ENCODE measurements at places on chromosomes 3 and 15.

GRCh38 chr15:33226559-33227181, 32.2 kb upstream of the FMN1 start:
- DNase-seq, result no peak

DNA sequence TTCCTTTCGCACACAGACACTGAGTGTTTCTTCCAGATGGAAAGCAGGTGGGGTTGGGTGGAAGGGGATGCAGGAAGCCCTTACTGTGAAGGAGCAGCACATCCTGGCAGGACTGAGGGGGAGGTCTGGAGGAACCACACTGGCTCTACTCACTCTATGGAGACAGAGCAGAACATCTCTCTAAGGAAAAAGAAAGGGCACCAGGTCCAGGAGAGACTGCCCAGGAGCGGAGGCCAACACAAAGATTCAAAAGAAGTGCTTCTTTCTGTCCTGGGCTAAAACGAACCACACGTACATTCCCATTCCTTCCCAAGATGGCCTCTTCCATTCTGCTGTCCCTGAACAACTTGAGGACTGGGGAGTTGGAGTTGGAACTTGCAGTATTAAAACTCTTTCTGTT, 13.8 kb upstream of the VIPR1 start:
- no peak for DNase-seq

DNA sequence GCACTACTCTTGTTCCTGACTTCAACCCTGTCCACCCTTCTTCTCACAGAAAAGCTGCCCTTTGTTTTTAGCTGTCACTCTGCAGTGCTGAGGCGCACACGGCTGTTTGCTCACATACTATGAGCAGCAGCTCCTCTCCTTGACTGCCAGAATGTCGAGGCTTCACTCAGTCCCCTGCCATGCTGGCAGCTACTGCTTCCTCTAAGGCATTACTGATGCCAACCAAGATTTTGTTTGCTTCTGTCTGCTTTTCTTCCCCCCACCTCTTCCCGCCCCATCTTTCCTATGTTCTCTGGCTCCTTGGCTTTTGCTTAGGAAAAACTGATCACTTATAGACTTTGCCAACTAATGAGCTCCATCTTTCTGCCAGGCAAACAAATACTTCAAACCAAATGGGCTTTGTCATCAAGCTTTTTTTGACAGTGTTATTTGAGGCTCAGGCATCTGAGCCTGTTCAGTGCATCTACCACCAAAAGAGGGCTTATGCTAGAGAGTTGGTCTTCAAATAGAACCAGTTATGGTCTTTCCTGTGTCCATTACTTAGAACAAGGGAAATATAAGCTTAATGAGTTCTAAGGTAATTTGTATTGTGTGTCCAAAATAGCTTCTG, 81.0 kb downstream of the FBXL2 start:
- DNase-seq, result no peak

- no peak for DNase-seq
These were observed 339.9 kb upstream of the RGMA start for GRCh38 chr15:93428807-93429351.

- no peak for DNase-seq
These were observed 53.1 kb downstream of the PHC3 start for GRCh38 chr3:170128259-170128976.

- peak; percentile 88 for DNase-seq
These were observed 590 bp downstream of the POLR2H start for GRCh38 chr3:184361932-184362667.

DNA sequence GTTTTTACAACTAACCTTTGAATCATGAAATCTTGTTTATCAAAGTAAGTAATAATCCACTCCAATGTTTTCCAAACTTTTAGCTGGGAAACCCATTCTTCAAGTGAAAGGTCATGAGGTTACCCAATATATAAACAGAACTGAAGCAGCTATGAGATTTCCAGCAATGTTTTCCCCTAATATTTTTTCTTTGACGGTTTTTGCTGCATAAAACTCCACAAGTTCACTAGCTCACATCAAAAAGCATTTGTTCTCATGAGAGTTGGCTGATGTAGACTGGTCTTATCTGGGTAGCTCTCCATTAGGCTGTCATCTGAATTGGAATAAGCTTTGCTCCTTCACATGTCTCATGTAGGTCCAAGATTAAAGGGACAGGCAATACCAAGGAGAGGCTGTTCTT, 241.2 kb upstream of the LRRC3B start:
- DNase-seq, result no peak

GRCh38 chr3:175940881-175941280, 1081.7 kb downstream of the NAALADL2 start:
- peak; percentile 90 for DNase-seq

GRCh38 chr15:77033729-77034671, 36.9 kb downstream of the TSPAN3 start:
- no peak for DNase-seq

DNA sequence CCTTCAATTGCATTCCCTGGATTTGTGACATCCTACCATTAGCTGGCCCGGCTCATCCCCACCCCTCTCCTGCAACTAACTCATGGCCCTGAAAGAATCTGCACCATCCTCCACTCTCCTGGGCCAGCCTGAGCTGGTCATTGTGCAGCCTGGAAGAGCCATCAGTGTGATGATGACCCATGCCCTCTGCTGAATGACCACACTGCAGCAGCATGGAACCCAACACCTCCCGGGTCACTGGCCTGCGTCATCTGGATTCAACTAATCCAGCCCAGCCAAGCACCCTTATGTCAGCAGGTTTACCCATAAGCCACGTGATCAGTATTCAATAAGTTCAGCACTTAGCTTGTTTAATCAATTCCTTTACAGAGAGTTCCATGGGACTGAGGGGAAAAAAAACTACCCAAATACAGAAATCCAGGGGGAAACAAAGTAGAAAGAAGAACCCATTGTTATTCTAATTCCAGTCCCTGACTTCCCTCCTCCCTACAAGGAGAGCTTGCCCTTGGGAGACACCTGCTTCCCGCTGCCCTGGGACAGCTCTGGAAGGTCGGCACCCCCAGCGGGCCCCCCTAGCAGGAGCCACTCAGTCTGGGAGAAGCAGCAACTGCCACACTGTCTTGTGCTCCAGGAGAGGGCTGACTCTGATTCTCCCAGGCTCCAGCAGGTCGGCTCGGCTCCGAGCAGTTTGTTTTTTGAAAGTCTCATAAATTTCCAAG, 309.1 kb upstream of the TLE3 start:
- no peak for DNase-seq

DNA sequence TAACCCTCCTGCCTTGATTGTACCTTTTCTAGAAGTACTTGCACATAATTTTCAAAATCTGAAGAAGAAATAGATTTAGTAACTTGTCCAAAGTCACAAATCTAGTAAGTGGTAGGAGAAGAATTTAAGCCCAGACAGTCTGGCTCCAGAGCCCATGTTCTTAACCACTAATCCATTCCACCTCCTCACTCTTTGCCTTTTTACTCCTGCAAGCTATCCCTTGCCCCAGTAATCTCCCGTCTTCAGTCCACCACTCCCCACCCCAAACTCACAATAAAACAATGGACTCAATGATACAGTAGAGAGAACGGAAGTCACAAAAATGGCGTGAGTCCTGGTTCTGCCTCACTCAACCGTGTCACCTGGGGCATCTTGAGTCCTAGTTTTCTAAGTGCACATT, 48.7 kb downstream of the SETMAR start:
- DNase-seq, result no peak

GRCh38 chr3:190491533-190492054, 22.3 kb upstream of the IL1RAP start:
- no peak for DNase-seq

DNA sequence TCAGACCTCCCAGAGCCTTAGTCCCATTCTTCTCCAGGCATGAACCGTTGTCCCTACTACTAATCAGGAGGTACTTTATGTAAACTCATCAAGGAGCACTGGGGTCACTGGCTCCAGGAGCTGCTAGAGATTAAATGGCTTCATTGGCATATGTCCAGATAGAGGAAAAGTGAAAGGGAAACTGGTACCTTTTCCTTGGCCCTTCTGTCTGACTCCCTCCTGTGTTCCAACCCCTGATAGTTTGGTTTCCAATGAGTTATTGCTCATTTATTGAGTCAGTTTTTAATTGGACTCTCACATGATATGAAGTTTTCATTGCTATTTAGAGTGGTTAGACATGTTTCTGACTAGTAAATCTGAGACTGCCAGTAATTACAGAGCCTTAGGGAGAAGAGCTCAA, 130.5 kb upstream of the BFSP2 start:
- no peak for DNase-seq

- DNase-seq, result no peak
These were observed 69.3 kb upstream of the RPL35A start for GRCh38 chr3:197880491-197881269.

DNA sequence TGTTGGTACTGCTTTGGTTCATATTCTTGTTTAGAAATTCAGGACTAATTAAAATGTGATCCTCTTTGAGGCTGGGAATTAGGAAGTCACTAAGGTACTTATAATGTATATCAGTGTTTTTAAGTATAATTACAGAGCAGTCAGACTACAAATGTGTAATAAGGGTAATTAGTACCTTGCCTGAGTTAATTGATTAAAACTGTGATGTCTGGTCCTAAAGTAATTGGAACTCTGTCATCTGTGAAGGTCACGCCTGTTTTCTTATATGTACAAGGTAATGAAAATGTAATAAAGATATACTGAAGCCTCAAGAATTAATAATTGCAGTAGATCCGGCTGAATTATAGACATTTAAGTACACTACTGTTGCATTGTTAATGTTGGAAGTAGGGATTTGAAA, 32.8 kb downstream of the RIOX2 start:
- no peak for DNase-seq

DNA sequence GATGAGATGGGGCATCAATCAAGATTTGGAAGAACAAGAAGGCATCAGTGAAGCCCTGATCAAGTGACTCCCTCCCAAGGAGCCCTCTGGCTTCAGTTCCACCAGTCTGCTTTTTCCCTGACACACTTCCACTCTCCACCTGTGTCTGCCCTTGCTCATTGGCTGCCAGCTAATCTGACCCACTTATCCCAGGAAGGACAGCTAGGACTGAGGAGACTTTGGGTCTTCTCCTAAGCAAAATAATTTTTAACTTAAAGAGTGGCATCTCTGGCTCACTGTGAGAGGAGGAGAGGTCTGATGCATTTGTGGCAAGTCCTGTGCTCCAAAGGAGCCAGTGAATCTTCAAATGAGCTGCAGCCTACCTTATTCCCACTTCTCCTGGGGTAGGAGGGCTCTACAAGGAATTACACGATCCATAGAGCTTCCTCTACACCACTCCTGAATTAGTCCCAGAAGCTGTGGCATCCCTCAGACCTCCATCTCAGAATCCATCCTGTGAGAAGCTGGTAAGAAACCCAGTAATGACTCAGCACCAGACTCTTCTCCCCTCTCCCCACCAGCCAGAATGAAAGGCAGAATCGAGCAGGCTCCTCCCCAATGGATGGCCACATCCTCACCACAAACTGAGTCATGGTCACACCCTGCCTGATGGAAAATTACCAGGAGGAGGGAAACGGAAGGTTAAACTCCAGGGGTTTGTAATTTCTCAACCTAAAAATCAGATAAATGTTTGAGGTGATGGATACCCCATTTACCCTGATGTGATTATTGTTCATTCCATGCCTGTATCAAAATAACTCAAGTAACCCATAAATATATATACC, 6.3 kb upstream of the PKM start:
- peak; percentile 87 for DNase-seq

DNA sequence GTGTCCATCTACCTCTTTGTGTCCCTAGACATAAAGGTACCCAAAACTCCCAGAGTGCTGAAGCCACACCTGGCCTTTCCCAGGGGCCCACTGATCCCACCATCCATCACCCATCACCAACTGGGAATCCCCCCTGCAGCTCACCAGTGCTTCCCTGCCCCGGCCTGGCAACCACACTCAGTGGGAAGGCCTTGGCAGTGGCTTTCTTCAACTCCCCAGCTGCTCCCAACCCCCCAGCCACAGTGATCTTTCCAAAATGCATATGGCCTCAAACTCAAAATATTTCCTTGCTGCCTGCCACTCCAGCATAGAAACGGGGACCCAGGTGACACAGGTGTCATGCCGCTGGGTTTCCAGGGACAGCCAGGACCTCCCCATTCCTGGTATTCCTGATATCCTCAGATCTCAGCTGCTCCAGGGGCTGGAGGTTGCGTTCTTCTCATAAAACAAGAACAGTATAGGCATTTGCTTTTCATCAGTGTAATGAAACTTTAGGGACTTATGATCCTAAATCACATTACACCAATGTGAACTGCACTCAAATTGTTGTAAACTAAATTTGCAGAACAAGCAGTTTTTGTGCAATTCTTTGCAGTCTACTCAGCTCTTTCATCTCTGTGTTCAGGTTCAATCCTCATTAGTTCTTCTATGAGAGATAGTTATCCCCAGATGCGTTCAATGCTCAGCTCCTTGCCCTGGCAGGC, 1.3 kb downstream of the OCA2 start:
- peak; percentile 36 for DNase-seq

GRCh38 chr3:31285833-31286486, 246.8 kb upstream of the STT3B start:
- DNase-seq, result no peak

DNA sequence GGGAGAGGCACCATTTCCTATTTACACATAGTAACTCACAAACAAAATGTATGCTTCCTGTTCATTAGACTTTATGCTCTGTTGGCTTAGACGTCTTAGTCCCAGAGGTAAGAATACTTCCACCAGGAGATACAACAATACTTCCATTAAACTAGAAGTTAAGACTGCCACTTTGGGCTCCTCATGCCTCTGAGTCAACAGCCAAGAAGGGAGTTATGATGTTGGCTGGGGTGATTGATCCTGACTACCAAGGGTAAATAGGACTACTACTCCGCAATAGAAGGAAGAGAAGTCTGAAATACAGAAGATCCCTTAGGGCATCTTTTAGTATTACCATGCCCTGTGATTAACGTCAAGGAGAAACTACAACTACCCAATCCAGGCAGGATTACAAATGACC, 43.5 kb upstream of the ABI3BP start:
- no peak for DNase-seq

DNA sequence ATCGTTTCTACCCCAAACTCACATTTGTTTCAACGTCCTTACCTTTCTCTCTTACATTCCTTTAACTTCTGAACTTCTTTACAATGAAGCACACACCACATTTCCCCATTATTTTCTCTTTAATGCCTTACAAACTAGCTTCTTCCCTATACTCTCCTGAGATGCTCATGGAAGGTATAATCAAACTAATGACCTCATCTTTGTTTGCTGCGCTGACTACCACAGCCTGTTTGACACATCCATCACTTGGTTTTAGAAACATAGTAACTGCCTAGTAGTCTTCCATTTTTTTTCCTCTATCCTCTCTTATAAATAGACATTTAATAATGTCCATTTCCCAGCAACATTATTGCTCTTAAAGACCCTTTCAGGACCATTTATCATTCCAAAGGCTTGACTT, 230.5 kb upstream of the LRTM1 start:
- no peak for DNase-seq

DNA sequence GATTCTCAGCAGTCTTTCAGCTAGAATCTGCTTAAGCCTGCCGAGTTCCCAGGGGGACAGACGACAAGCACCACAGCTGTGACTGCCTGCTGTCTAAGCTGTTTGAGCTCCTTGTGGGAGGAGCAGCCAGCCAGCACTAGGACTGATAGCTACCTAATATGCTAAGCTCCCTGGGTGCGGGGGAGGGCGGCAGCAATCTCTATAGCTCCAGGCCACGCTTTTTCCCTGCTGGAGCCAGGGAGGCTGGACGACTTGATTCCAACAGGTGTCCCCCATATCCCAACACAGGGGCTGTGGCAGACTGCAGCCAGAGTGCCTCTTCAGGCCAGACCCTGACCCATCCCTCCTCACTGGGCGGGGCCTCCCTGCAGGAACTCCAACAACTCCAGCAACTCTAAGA, 134.1 kb upstream of the ARPP21 start:
- peak; percentile 95 for DNase-seq

Data from endodermal cell (in vitro differentiated cells).